ENCODE measurements at places on chromosomes 2 and 18. TPM values are rescaled to one million over a fixed set of nuclear protein-coding genes. Genes with fewer than 3 reads are reported as not detected.

Gene PMAIP1
- 9.2 TPM for total RNA-seq

Gene TUBB8B
- total RNA-seq, result not detected

Gene DCDC2C
- not detected for total RNA-seq

Gene C2orf78
- not detected for total RNA-seq

Gene HOXD10
- total RNA-seq, result 18.8 TPM

Gene LIMS1
- 58.2 TPM for total RNA-seq

Gene TUBA4B
- total RNA-seq, result not detected

Gene C2orf72
- not detected for total RNA-seq

Gene KIAA2012
- total RNA-seq, result 0.31 TPM

Gene NCOA1
- 9.9 TPM for total RNA-seq

Gene KCNE4
- total RNA-seq, result 5.4 TPM

Gene TCF23
- total RNA-seq, result not detected

Gene ARHGAP28
- total RNA-seq, result 1.2 TPM

Gene EN1
- total RNA-seq, result not detected

Gene BCL2
- 0.15 TPM for total RNA-seq

Gene REG3A
- not detected for total RNA-seq

Gene MERTK
- total RNA-seq, result not detected

Gene SKOR2
- total RNA-seq, result not detected

Gene COMMD1
- 48.9 TPM for total RNA-seq

DNA sequence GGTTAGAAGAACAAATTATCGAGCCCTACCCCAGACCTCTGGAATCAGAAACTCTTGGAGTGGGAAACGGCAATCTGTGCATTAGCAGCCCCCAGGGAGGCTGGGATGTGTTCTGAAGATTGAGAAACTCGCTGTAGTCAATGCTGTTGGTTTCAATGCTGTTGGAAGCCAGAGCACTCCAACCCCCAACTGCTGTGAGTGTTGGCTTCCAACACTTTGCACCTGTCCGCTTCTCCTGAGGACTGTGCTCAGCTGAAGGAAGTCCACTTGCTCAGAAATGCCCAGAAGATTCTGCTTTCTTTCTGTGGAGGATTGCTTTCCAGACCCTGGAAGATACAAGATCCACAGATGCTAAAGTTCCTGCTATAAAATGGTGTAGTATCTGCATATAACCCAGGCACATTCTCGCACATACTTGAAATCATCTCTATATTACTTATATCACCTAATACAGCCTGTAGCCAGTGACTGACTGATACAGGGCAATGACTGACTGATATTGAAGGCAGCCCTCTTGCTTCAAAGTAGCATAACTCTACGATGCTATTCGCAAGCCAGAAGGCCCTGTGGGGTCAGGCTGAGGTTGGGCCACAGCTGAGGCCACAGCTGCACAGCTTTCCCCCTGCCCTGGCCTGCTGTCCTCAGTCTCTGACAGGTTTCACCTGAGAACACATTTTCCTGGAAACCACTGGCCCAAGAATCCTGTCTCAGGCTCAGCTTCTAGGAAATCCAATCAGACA lies 757.7 kb upstream of the ID2 start:
- DNase-seq, result no peak

DNA sequence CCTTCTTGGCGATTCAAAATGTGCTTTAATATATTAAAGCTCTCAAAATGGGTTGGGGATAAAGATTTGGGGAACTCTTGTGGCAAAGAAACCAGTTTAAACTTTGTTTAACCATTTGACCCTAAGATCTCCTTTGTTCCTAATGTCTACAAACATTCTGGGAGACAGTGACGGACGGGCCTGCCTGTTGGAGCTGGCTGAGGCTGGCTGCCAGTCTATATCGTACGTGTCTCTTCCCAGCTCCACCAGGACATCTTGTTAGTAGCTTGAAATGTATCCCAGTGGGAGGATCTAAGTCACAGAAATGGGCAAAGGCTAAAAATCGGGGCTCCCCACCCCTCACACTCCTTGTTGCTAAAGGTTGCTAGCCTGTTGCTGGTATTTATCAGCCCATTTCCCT lies 30.7 kb downstream of the ZNF532 start:
- DNase-seq, result no peak

GRCh38 chr2:156099382-156099781 lies 233.1 kb downstream of the NR4A2 start:
- DNase-seq, result no peak

- no peak for DNase-seq
Observed at GRCh38 chr2:157572725-157573124, 55.9 kb downstream of the ACVR1C start.

GRCh38 chr2:28461056-28461455 lies 34.8 kb upstream of the PLB1 start:
- DNase-seq, result no peak

DNA sequence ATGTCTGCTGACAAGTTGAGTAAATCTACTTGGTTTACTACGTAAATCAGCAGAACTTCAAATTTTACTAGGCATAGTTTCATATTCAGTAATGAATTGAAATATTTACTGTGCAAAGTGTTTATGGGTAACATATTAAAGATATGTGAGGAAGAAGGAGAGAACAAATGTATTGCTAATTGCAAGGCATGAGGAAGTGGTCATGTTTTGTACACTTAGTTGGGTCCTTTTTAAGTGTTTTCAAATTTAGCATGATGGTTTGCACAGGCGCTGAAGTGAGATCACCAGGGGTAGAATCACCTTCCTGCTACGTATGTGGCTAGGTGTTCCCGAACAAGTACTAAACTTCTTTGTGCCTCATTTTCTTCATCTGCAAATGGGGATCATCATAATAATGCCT lies 1534.4 kb downstream of the LRP1B start:
- no peak for DNase-seq

GRCh38 chr2:157264099-157264498 lies 6.6 kb downstream of the GALNT5 start:
- peak; percentile 61 for DNase-seq

GRCh38 chr2:217887841-217888701 lies 114.7 kb downstream of the TNS1 start:
- DNase-seq, result no peak

DNA sequence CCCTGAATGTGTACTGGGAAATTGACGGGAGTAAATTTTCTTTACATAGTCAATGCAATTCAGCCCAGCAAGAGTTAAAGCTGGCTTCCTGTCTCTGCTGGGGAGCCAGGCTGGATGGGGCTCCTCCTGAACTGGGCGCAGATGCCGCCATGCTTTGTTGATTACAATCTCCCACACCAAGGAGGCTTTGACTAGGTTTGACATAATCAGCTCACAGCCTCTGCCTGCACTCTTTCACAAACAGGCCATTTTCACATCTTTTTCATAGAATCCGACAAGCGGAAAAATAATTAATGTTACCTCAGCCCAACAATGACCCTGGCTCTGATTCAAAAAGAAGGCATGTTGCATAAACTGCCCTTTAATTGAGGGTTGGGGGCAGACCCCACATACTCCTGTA lies 54.3 kb downstream of the FOXI3 start:
- no peak for DNase-seq

- DNase-seq, result no peak
Observed at GRCh38 chr2:177754492-177754873, 318.1 kb downstream of the PDE11A start.

DNA sequence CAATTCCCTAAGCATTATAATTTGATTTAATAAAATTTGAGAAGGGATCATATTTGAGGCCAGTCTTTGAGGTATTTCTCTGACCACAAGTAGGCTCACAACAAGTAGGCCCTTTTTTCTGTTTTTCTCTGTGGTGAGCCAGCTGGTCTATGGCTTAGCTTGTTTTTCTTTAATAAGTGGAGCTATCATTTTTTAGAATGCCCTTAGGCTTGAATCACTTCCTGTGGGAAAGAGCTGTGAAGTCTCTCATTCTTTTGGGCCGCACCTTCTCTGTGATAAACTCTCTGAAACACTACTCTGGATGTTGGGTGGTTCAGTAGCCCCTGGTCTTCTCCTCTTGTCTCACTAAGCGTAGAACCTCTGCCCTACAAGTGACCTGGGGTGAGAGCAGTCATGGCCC lies 235.9 kb downstream of the SUCLG1 start:
- no peak for DNase-seq

DNA sequence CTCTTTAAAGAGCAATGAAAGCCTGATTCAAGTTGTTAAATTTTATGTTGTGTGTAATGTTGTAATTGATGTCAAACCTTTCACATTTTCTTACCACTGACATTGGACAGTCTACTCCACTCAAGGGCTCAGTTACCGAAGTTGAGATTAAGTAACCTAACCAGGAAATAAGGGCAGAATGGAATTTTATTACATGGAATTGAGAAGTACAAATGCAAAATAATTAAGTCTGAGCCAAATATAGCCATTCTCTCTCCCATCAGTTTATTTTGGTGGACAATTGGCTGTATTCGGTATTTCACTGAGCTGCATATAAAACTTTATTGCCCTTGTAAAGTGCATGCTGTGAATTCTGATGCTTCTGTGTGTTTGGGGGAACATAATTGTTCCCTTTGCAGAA lies 231.5 kb downstream of the TTC32 start:
- no peak for DNase-seq

GRCh38 chr2:101003278-101003775 lies 1.2 kb downstream of the RPL31 start:
- DNase-seq, result no peak

DNA sequence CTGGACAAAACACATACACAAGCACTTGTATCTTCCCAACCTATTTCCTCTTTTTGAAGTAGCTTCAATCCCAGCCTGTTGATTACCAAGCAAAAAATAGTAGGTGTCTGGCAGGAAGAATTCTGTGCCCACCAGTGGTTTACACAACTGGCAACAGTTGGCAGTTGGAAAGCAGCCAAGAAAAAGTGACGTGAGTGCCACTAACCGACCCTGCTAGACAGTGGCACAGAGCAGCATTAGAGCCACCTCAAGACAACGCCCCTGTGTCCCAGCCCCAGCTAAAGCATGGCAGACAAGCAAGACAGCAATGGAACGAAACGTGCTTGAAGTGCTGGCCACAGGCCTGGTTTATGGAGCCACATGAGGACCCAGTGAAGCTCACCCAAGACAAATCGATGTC lies 379.6 kb downstream of the FBXO15 start:
- no peak for DNase-seq

DNA sequence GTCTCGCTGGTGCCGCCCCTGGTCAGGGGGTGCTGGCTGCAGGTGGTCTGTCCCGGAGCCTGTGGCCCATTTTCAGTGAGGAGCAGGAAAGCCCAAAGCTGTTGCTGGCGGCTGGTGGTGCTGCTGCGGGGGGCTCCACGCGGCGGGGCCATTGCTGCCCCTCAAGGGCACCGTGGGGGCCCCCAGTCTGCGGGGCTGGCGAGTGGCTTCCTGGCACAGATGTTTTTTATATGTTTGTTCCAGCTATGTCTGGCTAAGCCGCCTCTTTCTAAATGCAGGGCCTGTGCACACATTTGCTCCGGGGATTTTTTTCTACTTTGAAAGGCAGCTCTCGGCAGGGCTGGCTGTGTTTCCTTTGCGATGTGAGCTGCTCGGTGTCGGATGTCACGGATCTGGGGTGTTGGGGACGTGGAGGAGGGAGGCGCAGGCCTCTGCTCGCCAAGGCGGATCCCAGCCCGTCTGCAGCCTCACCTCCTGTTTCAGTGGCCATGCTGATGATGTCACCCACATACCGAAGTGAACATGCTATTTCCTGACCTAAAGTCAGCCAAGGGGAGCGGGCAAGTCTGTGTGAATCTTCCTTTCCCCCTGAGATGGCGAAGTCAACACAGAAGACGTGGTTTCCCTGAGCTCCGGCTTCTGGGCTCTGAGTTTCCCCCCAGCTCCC lies 112.0 kb upstream of the CTDP1 start:
- peak; percentile 76 for DNase-seq

Data from HFFc6 (cell line).